GM23338 (cell line): ENCODE measurements at places on chromosomes 2 and 18. TPM values are rescaled to one million over a fixed set of nuclear protein-coding genes. Genes with fewer than 3 reads are reported as not detected.
A peak's percentile ranks its signal among the peaks of the same experiment; 100 is the strongest.

GRCh38 chr18:37476182-37476581 is 89.4 kb downstream of the CELF4 start:
- DNase-seq, result peak; percentile 74

DNA sequence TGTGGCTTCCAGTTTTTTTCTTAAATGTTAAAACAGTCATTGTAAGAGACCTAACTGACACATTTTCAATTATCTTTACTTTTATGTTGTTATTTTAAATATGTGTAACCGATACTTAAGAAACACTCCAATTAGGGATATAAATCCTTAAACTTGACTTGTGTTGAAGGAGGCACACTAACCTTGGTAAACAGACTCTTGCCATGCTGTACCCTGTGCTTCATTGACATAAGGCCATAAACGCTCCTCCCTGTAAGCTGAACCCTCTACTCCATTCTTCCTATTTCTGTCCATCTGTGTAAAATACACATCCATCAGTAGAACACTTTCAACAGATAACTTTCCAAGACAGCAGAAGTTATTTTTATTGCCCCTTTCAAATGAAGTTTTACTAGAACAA is 780.5 kb upstream of the FAM98A start:
- DNase-seq, result no peak

The ZAP70 gene
- total RNA-seq, result 0.12 and 0.42 TPM in 2 replicates

DNA sequence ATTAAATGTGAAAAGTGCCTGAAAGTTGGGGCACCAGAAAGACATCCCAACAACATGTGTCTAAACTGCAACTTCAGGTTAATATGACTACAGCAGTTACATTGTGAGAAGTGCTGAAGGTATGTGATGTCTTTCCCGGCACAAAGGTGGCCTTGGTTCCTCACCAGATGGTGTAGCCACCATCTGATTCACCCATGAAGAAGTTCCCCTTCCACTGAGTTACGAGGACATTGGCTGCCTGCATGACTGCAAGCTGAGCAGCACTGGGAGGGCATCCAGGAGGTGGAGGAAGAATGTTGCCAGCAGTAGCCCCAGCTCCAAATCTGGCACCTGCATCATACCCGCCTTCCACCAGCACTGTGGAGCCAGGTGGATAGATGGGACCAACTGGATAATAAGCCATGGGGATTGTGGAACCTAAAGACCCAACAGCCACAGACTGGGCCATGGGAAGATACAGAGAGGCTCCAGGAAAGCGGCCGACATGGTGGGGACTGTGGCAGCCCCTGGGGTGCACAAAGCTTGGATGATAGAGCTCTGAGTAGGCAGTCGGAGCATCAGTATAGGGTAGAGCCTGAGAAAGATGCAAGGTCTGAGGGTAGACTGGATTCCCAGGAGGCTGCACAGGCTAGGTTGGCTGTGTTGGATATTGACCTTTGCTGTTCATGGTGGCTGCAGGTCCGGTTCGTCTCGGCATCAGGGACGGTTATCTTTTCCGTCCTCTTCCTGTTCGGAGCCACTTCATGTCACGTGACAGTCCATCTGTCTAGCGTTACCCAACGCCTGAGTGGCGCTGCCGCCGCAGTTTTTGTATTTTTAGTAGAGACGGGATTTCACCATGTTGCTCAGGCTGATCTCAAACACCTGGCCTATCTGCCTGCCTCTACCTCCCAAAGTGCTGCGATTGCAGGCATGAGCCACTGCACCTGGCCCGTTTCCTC is 36.9 kb downstream of the SUMO1 start:
- no peak for DNase-seq

GRCh38 chr18:30763902-30764350 is 278.6 kb downstream of the DSC3 start:
- peak; percentile 88 for DNase-seq

GRCh38 chr2:134299334-134299733 is 45.5 kb downstream of the MGAT5 start:
- no peak for DNase-seq

The PLA2R1 gene
- total RNA-seq, result 0.78 and 1.2 TPM in 2 replicates
